ENCODE measurements at places on chromosomes 11 and 22.

DNA sequence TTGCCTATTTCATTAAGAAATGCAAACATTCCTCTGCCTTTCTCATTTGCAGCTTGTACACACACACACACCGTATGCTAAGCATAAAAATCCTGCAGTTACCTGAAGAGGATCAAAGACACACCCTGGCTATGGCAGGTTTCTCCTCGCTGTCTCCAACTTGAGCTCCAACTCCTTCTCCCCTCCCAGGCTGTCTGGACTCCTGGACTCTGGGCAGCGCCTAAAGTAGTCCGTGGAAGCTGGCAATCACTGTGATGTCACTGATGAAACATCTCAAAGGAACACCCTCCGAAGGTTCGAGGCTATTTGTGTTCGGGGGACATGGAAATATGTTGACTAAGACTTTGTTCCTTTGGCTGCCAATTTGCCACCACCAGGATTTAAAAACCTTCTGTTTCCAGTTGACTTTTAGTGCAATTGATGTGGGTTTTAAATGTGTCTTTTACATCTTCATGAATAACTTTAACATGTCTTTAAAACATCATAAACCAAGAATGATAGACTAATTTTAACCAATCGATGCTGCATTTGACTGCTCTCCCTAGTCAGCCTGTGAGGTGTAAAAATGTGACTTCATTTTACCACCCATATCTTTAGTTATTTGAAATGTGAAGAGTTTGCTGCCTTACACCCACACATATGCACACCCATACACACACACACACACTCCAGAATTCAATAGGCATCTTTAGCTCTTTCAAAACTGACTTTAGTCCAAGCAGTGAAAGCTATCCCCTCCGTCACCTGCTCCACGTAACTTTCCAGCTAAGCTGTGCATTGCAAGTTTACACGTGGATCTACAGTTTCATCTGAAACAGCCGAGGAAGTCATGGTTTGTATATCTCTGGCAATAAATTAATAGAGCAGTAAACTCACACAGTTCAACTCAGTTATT, at the start of gene SLN:
SLN (minus strand) TSS at position 196 of the 895 bp plus-strand sequence.
- DNase-seq, result no peak

- DNase-seq, result no peak
These were observed 160.9 kb downstream of the ADAMTS15 start for GRCh38 chr11:130609121-130610035.

GRCh38 chr11:76801736-76802135, 18.6 kb downstream of the TSKU start:
- DNase-seq, result no peak

DNA sequence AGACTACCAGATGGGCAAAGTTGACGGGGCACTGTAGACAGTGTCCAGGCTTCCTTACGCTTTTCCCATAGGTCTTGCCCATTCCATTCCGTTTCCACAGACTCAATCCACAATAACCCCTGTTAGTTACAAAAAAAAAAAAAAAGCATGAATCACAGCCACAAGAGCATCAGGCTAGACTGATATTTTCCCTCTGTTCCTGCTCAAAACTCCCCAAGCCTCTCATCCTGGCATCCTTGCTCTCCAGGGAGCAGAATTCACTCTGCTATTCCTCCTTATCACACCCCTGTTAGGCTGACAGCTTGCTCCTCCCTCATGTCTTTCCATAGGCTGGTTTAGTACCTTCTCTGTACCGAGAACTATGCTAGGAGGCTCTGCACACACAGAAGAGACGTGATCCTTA, 42.2 kb downstream of the TMEM123 start:
- DNase-seq, result no peak

DNA sequence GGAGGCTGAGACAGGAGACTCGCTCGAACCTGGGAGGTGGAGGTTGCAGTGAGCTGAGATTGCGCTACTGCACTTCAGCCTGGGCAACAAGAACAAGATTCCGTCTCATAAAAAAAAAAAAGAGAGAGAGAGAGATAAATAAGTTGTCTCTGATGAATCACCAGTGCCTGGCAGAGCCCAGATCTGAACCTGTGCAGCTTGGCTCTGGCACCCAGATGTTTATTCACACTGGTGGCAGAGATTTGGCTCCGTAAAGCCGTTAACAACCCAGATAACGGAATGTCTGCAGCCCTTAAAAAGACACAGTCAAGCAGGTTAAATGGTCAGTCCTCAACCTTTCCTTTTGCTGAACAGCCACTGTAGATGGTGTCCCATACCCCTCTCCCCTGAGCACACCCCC, 33.5 kb upstream of the RTL6 start:
- no peak for DNase-seq

- no peak for DNase-seq
These were observed 798.0 kb downstream of the DLG2 start for GRCh38 chr11:84829162-84829561.

DNA sequence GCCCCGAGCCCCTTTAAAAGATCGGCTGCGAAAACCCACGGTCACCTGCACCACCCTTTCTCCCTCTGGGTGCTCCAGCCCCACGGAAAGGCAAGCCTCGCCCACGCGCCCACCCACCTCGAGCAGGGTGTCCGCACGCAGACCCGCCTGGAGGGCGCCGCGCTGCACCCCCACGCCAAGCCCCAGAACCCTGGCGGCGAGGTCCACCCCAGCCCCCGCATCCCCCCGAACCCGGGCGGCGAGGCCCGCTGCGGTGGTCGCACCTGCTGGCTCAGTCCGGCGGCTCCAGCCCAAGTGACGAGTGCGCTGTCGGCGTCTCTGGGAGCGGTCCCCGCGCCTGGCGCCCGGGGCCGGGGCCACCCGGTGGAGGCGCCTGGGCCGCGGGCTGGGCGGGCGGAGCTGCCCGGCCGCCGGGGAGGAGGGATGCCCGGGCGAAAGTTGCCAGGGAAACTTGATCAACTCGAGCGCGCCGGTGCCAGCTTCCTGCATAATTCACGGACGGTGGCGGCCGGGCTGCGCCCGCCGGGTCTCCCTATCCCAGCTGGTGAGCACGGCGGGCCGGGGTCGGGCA, 1.1 kb downstream of the SHANK2 start:
- DNase-seq, result no peak
